Mucosa of gallbladder (tissue), 1 donor: ENCODE measurements at places on chromosomes 7 and 10.

GRCh38 chr7:47337531-47337930, 244.4 kb downstream of the TNS3 start:
- no peak for DNase-seq

- no peak for DNase-seq
Measured at GRCh38 chr7:157022681-157023588, 12.5 kb upstream of the MNX1 start.

- DNase-seq, result no peak
Measured at GRCh38 chr7:47483604-47484273, 98.2 kb downstream of the TNS3 start.

- no peak for DNase-seq
Measured at GRCh38 chr10:102314801-102315200, 69.5 kb downstream of the GBF1 start.

DNA sequence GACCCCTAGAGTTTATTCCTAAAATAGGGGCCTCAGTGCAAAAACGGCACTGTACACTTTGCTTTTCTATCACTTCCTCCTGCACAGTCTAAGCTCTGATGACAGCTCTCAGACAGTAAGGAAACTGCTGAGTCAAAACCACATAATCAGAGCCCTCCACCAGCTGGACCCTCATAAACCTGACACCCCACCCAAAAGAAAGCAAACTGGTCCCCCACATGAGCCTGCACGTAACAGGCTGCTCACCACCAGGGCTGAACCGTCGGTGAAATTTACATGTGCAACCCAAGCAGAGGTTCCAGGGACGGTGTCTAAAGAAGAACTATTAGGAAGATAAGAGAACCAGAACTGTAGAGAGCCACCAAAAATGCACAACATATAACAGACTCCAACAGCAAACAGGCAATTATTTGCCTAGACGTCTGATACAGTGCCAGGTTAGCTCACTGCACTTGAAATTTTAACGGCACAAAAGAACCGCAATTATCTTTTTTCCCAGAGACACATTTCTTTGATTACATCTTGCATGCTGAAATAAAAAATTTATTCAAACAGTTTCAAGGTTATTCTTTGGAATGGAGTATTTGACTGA, 19.6 kb downstream of the SGMS1 start:
- DNase-seq, result no peak

- no peak for DNase-seq
Measured at GRCh38 chr7:6607651-6608051, 7.8 kb upstream of the ZNF853 start.

DNA sequence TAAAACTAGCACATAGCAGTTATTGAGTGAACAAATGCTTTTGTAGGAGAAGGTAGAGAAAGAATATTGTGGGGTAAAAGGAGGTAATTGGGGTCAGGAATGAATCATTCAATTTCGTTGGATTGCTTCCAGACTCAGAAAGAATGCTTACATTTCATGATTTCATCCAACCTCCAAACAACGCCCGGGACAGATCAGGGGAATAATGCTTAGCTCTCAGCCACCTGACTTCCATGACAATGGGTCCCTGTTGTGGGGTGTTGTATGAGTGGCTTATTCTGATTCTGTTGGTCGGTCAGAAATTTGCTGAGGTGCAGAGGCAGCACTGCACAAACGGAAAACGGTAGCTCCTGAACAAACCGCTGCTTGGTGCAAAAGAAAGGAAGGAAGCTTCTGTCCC, 24.0 kb upstream of the INPP5F start:
- no peak for DNase-seq
